Forelimb muscle (tissue), 1 donor: ENCODE measurements at places on chromosomes 5 and 9. TPM values are rescaled to one million over a fixed set of nuclear protein-coding genes. Genes with fewer than 3 reads are reported as not detected.

Gene NIPAL4
- 0.37 TPM for polyA plus RNA-seq

Gene KIF12
- 0.13 TPM for polyA plus RNA-seq

Gene EFNA5
- 3.0 TPM for polyA plus RNA-seq

- DNase-seq, result no peak
Observed at GRCh38 chr5:122465031-122465577, 153.1 kb downstream of the SNCAIP start.
